SK-N-SH (cell line): ENCODE measurements at places on chromosomes 6 and 20. TPM values are rescaled to one million over a fixed set of nuclear protein-coding genes. Genes with fewer than 3 reads are reported as not detected.

- no peaks in the 10 kb centered on the region for H3K36me3 ChIP-seq
- H3K27me3 ChIP-seq, result no peaks in the 10 kb centered on the region
- no peak overlapping the region for H3K27ac ChIP-seq
- no peaks in the 10 kb centered on the region for H3K4me1 ChIP-seq
Observed at GRCh38 chr6:95866732-95867131, 149.0 kb upstream of the FUT9 start.

- no peaks in the 10 kb centered on the region for H3K27me3 ChIP-seq
- no peaks in the 10 kb centered on the region for H3K4me1 ChIP-seq
- H3K4me3 ChIP-seq, result no peak overlapping the region
- H3K36me3 ChIP-seq, result no peaks in the 10 kb centered on the region
- DNase-seq, result no peak
Observed at GRCh38 chr6:53584726-53585125, 39.8 kb upstream of the GCLC start.

GRCh38 chr6:36442103-36442670, 467 bp downstream of the PXT1 start:
- peak overlapping the region; percentile 91 for H3K27ac ChIP-seq
- no peaks in the 10 kb centered on the region for H3K27me3 ChIP-seq
- H3K4me3 ChIP-seq, result peak overlapping the region; percentile 72
- H3K4me1 ChIP-seq, result peaks cover 23% of the 10 kb centered on the region; the same call in 1 of the 2 replicates

DNA sequence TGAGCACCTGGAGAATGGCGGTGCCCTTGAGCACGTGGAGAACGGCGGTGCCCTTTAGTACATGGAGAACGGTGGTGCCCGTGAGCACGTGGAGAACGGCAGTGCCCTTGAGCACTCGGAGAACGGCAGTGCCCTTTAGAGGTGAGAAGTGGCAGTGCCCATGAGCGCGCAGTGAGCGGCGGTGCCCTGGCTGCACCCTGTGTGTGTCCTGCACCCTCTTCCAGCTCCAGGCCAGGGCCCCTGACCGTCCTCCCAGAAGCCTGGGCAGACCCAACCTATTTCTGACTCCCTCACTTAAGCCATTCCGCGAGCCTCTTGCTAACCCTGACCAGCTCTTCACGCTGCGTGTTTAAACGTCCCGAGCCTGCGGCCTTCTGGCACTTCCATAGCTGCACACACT, 151.3 kb downstream of the DLL1 start:
- H3K4me3 ChIP-seq, result no peak overlapping the region
- H3K36me3 ChIP-seq, result no peaks in the 10 kb centered on the region
- no peaks in the 10 kb centered on the region for H3K27me3 ChIP-seq

DNA sequence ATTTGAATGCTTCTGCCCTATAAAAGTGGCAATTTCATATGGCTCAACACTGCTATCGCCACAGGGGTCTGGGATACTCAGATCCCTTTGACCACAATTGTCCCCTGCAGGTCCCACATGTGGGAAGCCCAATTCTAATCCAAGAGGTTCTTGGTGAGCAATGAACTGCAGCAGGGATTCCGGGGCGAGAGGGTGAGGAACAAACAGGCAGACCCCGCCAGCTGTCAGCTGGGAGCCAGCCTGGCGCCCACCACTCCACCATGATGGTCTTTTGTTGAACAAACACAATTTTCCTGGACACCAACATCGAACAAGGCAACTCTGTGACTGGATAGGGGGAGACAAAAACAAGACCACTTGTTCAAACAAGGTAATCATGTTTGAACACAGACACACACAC, 80.5 kb downstream of the TMEM242 start:
- no peak overlapping the region for H3K4me3 ChIP-seq
- peaks cover 9% of the 10 kb centered on the region; the same call in 1 of the 2 replicates for H3K4me1 ChIP-seq
- H3K27ac ChIP-seq, result no peak overlapping the region
- no peaks in the 10 kb centered on the region for H3K36me3 ChIP-seq

GRCh38 chr6:146578054-146578453, 20.7 kb upstream of the ADGB start:
- no peaks in the 10 kb centered on the region for H3K36me3 ChIP-seq
- H3K4me1 ChIP-seq, result no peaks in the 10 kb centered on the region
- H3K27ac ChIP-seq, result no peak overlapping the region
- DNase-seq, result no peak

- peak within 1 kb of the TSS; percentile 34 for H3K27ac ChIP-seq
- H3K4me3 ChIP-seq, result peak within 1 kb of the TSS; percentile 76
- no peak for DNase-seq
- H3K4me1 ChIP-seq, result peaks cover 7% of the 10 kb centered on the region; the same call in 1 of the 2 replicates
Observed at GRCh38 chr6:151239603-151240035, at the start of gene AKAP12. TSS of gene AKAP12 (plus strand) at chr6:151239967. CDS start at chr6:151240563, 596 bp downstream.

The ULBP1 gene
- 0.02 TPM in 1 of 2 replicates, not detected in the other for polyA plus RNA-seq

The SLC22A23 gene
- not detected in 2 replicates for polyA plus RNA-seq

DNA sequence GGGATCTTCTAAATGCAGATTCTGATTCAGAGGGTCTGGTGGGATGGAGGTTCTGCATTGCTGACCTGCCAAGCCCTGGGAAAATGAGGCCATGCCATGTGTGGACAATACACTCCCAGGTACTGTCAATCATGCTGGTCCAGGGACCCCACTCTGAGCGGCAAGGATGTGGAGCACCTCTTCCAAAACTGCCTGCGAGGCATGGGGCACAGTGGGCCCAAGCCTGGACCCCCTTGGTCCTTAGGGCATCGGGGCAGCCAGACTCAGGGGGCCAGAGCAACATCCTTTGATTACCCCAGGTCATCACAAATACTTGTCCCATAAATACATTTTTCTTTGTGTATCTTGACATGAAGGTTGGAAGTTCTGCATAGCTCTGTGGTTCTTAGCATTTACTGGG, 76.8 kb upstream of the NXT1 start:
- peaks cover 4% of the 10 kb centered on the region for H3K36me3 ChIP-seq
- no peaks in the 10 kb centered on the region for H3K4me1 ChIP-seq
- no peak overlapping the region for H3K4me3 ChIP-seq
- H3K27ac ChIP-seq, result no peak overlapping the region

The SSTR4 gene
- not detected in 2 replicates for polyA plus RNA-seq

The ARHGAP40 gene
- 0.02 TPM in 1 of 2 replicates, not detected in the other for polyA plus RNA-seq

DNA sequence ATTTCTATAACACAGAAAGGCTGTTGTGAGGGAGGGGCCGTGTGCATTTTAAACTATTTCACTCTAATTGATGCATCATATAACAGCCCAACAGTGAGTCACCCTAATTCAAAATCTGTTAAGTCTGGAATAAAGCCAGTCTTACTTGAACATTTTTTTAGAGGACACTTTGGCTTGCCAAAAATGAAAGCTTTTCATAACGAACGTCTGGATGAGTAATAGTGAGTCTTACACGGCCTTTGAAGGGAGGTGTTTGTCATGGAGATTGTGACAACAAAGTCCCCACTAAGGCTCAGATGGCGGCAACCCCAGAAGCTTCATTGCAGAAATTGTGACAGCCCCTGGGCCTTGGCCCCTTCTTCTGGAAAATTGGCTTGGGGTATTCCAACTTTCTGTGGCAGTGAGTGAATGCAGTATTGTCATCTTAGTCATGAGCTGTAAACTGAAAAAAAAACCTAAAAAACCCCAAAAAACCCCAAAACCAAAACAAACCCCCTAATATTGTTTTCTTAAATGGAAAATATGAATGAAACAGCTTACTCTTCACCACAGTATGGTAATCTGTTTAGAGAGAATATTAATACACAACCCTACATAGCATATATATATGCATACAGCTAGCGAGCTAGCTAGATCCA, 92.6 kb upstream of the CLDN20 start:
- no peaks in the 10 kb centered on the region for H3K27me3 ChIP-seq
- no peaks in the 10 kb centered on the region for H3K36me3 ChIP-seq
- H3K4me3 ChIP-seq, result peak overlapping the region; percentile 12; the same call in 1 of the 2 replicates
- H3K4me1 ChIP-seq, result peaks cover 10% of the 10 kb centered on the region
- peak overlapping the region; percentile 92 for H3K27ac ChIP-seq

DNA sequence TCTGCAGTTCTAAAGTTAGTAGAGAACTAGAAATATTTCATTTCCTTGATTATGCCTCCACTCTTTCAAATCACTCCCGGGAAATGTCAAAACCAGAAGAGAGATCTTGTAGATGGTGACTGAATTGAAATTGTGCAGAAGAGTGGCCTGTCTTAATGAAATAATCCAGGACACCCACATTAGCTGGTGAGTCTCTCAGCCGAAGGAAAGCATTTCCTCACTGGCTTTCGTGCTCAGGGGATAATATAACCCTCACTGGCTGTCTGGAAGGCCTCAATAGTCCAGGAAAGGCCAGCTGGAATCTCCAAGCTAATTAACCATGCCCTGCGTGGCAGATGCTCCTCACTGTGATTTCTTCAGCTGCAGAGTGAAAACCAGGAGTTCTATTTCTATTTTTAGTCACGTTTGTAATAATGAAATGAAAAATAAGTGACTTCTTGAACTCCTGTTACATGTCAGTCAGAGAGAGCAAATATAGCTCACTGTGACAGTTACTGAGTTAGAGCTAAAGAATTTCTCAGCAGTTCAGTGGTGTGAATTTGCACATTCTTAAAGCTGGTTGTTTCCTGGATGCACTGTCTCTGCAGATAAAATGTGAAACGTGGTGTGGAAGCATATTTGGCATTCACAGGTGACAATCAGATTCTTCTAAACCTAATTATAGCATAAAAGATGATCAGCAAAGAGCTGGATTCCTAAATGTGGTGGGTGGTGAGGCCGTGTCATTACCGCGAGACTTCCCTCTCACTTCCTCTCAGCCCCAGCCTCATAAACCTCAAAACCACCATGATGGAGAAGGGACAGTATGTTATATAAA, 211.7 kb downstream of the LMBRD1 start:
- no peaks in the 10 kb centered on the region for H3K27me3 ChIP-seq
- H3K36me3 ChIP-seq, result no peaks in the 10 kb centered on the region
- no peaks in the 10 kb centered on the region for H3K4me1 ChIP-seq
- H3K27ac ChIP-seq, result peak overlapping the region; percentile 25
- H3K4me3 ChIP-seq, result peak overlapping the region; percentile 17; the same call in 1 of the 2 replicates

DNA sequence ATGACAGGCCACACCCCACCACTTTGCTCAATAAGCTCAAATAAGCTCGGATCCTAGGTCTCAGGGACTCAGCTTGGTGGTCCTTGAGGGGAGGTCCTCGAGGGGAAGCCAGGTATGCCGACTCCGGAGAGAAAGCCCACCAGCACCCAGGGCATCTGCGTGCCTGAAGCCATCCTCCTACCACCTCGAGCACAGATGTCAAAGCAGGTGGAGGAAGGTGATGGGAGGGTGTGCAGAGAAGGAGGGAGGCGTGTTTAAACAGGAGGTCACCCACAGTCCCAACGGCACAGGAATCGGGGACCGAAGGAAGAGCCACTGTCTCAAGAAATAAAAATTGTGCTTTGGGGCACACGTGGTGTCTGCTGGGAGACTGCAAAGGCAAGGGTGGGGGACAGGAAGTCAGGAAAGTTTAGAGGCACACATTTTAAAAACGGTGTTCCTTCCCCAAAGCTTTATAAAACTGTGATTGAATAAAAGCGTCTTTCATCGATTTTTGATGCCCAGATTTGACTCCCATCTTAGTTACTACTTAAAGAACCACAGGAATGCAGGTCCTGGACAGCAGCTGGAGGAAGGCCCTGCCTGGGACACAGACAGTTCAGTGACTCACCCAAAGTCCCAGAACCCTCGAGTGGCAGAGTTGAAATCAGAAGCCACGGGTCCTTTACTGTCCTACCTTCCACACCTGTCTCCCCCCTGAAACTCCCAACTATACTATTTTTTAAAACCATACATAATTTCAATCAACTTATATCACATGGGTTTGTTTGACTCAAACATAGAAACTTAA, 221.0 kb upstream of the PDE10A start:
- no peak overlapping the region for H3K4me3 ChIP-seq
- no peak overlapping the region for H3K27ac ChIP-seq
- DNase-seq, result no peak
- no peaks in the 10 kb centered on the region for H3K27me3 ChIP-seq
- H3K4me1 ChIP-seq, result peaks cover 3% of the 10 kb centered on the region; the same call in 1 of the 2 replicates
- no peaks in the 10 kb centered on the region for H3K36me3 ChIP-seq

- no peaks in the 10 kb centered on the region for H3K27me3 ChIP-seq
- no peak overlapping the region for H3K27ac ChIP-seq
- no peak overlapping the region for H3K4me3 ChIP-seq
- H3K36me3 ChIP-seq, result no peaks in the 10 kb centered on the region
Observed at GRCh38 chr6:62645274-62645673, 359.2 kb upstream of the KHDRBS2 start.
